Smooth muscle cell of the pulmonary artery (primary cell): ENCODE measurements at places on chromosomes 1 and 21. TPM values are rescaled to one million over a fixed set of nuclear protein-coding genes. Genes with fewer than 3 reads are reported as not detected.

The PCSK9 gene
- 0.85 and 2.5 TPM in 2 replicates for total RNA-seq

The OR14K1 gene
- total RNA-seq: not detected in 2 replicates

The NVL gene
- 16.3 and 16.4 TPM in 2 replicates for total RNA-seq

The MACO1 gene
- 13.1 and 13.9 TPM in 2 replicates for total RNA-seq

The COPA gene
- total RNA-seq: 367 and 385 TPM in 2 replicates

The EDARADD gene
- total RNA-seq: 0.07 TPM in 1 of 2 replicates, not detected in the other

The BRINP3 gene
- 0.07 TPM in 1 of 2 replicates, not detected in the other for total RNA-seq
